ENCODE measurements at places on chromosomes 11 and 22.
A peak's percentile ranks its signal among the peaks of the same experiment; 100 is the strongest.

DNA sequence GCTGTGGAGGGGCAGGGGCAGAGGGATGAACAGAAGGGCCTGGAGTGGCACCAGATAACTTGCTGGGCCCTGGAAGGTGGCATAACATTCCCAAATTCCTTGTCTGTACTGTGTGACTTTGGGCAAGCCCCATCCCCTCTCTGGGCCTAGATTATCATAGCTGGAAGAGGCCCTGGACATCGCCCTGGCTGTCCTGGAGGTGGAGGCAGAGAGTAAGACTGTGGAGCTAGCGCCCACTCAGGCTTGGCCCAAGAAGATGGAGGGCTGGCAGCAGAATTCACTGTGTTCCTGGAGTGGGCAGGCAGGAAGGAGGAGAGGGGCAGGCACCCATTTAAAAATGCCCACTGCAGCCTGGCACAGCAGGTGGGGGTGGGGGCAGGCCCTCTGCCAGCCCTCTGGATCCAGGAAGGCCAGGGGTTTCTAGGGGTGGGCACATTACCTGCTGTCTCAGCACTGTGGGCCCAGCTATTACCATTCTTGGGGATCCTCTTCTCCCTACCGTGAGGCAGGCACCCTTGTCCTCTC, 22.6 kb downstream of the ARHGEF17 start:
- DNase-seq = peak; percentile 67

GRCh38 chr22:46443850-46444389, 93.5 kb downstream of the CELSR1 start:
- DNase-seq = no peak

GRCh38 chr22:30390974-30391691, 3.9 kb upstream of the RNF215 start:
- peak; percentile 64 for DNase-seq

- no peak for DNase-seq
Observed at GRCh38 chr11:61514050-61514917, 5.7 kb downstream of the LRRC10B start.

DNA sequence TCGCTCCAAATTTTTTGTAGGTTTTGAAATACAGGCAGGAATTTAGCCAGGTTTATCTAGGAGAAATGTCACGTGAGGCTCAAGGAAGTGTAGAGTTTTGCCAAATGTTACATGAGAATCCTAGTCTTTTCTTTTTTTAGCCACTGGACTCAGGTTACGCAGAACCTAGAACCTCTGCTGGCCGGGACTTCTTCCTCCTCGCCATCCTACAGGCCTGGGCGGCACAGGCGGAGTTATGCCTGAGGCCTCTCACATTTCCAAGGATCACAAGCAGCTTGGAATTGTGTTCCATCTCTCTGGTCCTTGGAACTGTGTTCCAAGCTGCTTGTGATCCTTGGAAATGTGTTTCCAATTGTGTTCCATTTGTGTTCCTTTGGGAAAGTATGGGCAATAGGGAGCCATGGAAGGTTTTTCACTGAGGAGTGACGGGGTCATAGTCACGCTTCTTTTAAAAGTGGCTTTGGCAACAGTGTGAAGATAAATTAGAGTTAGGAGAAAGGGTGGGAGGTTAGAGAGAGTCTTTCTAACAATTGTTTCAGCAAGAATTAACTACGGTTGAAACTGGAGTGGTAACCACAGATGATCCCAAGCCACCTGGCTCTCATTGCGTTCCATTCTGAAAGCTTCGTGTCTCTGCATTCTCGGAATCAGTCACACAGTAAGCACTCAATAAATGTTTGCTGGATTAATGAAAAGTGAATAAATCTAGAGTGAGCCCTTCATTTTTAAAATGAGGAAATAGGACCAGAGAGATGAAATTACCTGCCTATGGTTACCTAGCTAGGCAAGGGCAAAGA, 12.5 kb upstream of the POU2AF1 start:
- DNase-seq = no peak

DNA sequence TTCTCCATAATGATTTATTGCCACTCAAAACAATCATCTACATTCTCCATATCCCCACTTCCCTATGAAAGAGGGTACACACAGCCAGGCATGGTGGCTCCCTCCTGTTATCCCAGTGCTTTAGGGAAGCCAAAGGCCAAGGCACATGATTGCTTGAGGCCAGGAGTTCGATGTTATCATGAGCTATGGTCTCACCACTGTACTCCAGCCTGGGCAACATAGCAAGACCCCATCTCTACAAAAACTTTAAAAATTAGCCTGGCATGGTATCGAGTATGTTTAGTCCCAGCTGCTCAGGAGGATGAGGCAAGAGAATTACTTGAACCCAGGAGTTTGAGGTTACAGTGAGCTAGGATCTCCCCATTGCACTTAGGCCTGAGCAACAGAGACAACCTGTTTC, 6.0 kb downstream of the HPS5 start:
- no peak for DNase-seq

DNA sequence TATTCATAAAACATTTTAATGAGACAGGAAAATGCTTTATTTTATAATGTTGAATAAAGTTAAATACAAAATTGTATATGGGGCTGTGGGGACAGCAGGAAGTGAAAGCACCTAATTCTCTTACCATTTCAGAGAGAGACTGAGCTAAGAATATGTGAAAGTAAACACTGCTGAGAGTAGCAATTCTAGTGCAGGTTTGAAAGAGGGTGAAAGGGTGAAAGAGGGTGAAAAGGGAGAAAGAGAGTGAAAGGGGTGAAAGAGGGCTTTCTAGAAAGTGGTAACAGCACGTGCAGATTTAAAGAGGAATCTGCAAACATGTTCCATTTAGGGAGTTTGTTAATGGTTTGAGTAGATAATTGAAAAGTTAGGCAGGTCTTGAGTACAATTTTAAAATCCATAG, 652.0 kb upstream of the CCDC90B start:
- DNase-seq = no peak

GRCh38 chr11:47179655-47179991, 2.9 kb upstream of the ARFGAP2 start:
- peak; percentile 49 for DNase-seq

DNA sequence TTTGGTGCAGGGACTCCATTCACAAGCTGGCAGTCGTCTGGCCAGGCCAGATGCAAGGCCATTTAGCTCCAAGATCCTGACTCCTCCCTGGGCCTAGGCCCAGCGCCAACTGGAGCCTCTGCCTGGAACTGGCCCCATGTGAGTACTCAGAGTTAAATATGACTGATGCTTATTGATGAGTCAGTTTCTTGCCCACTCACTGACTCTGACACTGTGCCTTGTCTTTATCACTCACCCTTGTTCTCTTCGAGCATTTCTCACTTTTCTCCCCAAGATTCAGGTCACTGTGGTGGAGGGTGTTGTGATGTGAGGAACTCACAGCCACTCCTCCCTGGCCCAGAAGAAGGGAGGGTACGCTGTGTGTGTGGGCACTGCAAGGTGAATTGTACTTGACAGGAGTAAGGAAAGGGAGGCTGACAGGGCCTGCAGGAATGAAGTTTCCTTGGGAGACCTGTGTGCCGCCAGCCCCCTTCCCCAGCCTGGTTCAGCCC, 23.2 kb upstream of the ST3GAL4 start:
- peak; percentile 95 for DNase-seq

- DNase-seq = no peak
Observed at GRCh38 chr11:109707411-109707810, 285.4 kb downstream of the C11orf87 start.

DNA sequence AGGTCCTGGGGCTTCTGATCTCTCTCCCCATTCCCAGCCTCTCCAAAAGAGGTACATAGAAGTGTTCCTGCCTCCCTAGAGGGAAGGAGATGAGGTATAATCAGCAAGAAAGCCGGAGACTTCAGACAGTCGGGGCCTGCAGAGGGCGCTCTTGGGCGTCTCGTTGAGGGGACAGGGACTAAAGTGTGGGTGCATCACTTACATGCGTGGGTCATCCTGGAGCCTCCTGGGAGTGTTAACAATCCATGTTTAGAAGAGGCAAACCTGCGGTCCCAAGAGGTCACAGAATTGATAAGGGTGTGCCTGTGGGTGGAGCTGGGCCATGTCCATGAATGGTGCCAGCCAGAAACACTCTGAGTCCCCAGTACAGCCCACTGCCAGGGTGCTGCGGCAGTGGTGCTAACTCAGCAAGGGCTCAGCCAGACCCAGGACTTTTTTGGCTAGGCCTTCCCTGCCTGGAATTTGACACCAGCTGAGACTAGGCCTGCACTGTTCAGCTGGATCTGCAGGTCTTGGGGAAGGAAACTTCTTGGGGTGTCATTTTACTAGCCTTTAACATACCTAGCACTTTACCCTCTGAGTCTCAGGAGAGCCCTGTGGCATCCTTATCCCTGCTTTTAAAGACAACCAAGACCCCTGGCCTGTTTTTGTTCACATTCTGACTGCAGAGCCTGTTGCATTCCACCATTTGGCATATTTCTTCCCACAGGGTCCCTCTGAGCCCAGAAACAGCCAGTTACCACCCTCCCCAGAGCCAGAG, 5.5 kb downstream of the YDJC start:
- no peak for DNase-seq

DNA sequence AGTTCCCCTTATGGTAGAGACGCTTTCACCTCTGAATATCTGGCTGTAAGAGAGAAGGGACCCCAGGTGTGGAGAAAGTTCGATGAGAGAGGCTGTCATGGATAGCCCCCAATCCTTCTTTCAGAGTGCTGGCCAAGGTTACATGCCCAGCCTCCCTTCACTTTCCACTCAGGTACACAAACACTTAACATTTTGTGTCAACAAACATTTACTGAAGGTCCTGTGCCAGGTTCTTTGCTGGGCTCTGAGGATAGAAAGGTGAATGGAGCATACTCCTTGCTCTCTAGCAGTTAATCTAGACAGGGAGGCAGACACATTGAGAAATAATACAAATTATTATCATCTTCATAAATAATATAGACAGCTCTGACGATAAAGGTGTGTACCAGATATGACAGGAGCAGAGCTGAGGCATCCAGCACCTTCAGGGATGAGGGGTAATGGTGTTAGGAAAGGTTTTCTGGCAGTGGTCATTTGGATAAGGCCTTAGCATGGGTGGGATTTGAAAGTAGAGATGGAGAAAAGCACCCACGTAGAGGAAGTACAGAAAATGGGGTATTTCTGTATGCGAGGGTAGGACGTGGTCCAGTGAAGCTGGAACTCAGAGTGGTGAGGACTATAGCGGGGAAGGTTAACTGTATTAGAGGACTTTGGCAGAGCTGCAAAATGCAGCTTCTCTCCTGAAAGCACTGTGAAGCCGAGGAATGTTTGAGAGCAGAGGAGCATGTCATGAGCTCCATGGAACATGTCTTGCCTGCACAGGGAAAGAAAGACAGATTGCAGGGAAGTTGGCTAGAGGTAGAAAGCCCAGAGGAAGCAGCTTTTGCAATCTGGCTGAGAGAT, 19.6 kb downstream of the PPFIBP2 start:
- DNase-seq = no peak

GRCh38 chr11:123458501-123458900, 28.4 kb downstream of the GRAMD1B start:
- DNase-seq = no peak

- DNase-seq = no peak
Observed at GRCh38 chr22:46280063-46280817, 12.4 kb downstream of the TTC38 start.

DNA sequence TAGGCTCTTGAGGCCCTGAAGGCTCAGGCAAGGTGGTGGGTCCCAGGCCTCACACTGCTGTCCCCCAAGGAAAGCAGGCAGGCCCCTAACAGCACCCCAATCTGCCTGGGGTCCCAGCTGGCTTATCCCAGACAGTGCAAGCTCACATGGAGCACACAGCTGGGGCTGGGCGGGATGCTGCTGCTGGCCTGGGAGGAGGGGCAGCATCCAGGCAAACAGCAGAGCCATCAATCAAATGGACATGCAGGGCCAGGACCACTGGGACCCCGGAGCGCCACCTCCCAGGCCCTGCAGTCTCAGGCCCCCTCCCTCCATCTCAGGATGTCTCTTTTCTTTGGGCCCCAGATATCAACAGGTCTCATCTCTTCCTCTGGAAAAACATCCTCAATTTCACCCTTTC, 140.3 kb downstream of the BRD1 start:
- DNase-seq = no peak

- no peak for DNase-seq
Observed at GRCh38 chr22:45527456-45527855, 24.8 kb downstream of the FBLN1 start.

- DNase-seq = no peak
Observed at GRCh38 chr11:85115798-85116197, 511.3 kb downstream of the DLG2 start.

DNA sequence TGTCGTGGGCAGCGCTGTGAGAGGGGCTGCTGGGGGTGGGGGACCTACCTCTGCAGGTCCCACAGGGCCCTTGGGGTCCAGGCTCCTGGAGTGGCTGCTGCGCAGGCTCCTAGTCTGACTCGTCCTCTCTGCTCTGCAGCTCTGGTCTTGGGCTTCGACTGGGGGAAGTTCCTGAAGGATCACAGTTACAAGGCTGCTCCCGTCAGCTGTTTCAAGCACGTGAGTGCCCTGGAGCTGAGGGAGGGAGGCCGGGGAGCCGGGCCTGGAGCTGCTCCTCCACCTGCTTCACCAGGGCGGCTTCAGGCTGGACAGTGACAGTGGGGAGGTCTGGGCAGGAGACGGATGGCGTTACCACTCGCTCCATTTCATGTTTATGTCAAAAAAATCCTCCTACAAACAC, 11.9 kb downstream of the L3MBTL2 start:
- no peak for DNase-seq

DNA sequence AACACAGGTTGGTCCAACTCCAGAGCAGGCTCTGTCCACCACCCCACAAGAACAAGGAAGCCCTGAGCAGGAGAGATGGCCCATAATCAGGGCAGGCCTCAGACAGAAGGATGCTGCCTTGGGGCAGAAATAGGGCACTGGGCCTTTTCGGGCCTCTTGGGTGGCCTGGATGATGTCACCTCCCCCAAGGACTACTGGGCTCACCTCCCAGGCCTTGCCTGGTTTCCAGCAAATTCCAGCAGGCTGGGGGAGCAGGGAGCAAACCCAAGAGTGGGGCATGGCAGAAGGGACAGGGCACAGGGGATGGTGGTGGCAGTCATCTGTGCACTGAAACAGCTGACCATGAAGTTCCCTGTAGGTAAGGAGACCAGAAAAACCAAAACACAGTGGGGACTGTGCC, 5.3 kb upstream of the NAA40 start:
- peak; percentile 52 for DNase-seq

DNA sequence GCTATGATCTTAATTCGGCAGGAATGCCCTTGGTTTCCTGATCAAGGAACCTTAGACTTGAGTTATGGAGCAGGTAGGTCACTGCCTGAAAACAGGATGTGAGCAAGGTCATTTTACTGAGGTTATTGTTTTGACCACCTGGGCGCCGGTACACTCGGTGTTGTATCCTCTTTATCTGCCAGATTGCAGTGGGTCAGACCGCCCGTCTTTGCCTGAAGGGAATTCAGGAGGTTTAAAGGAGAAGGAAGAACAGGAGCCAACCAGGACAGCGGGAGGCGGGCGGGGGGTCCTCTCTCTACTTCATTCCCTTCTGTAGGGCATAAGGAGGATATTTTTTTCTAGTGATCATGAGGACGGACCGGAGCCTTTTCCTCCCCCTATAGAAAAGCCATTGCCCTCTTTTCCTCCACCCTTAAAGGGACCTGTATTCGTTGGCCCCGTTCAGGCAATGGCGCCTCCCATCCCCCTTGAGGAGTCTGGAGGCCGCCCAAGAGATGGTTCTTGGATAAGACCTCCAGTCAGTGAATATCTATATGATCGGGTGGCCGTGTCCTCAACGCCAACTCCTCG, 649 bp downstream of the MS4A15 start:
- DNase-seq = no peak

Data from AG08395 (cell line).